ENCODE measurements at places on chromosomes 13 and 19. TPM values are rescaled to one million over a fixed set of nuclear protein-coding genes. Genes with fewer than 3 reads are reported as not detected.

The SOX21 gene
- 0.37 TPM for total RNA-seq

The KLK5 gene
- not detected for total RNA-seq

DNA sequence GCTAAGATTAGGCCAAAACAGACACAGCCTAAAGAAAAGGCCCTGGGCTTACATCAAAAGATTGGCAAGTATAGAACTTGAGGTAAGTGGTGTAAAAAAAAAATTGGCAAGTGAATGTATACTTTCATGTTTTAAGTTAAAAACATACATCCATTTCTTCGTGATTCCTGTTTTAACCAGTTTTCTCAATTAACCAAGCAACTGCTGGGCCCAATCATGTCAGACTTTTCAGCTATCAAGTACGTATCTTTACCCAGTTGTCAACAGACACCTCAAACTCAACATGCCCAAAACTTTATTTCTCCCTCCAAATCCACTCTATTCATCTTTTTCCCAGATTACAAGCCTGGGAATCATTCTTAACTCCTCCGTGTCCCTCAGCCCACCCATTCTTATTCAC lies 1.0 kb downstream of the PCID2 start:
- DNase-seq = no peak

DNA sequence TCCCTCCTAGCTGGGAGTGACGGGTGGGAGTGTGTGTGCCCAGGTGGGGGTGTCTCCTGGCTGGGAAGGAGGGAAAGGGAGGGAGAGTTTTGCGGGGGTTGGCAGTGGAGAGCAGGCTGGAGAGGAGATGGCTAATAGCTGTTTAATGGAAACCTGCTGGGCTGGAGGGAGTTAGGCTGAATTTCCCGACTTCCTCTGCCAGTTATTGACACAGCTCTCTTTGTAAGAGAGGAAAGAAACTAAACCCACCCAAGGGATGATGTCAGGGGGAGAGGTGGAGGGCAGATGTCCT lies 10.2 kb upstream of the ILF3 start:
- DNase-seq = peak; percentile 27

- peak; percentile 60 for DNase-seq
Observed at GRCh38 chr19:12840091-12841079, 2.1 kb downstream of the MAST1 start.

GRCh38 chr13:33284916-33285315 lies 639 bp downstream of the STARD13 start:
- DNase-seq = peak; percentile 57

GRCh38 chr19:29006057-29006735 lies 206.8 kb downstream of the UQCRFS1 start:
- no peak for DNase-seq
